ENCODE measurements at places on chromosomes 3 and 15.

GRCh38 chr15:48556159-48556897 lies 89.2 kb downstream of the FBN1 start:
- DNase-seq = no peak

- no peak for DNase-seq
These were observed 68.0 kb downstream of the TFG start for GRCh38 chr3:100777271-100777670.

- no peak for DNase-seq
These were observed 254.2 kb upstream of the SLCO3A1 start for GRCh38 chr15:91599261-91599660.

DNA sequence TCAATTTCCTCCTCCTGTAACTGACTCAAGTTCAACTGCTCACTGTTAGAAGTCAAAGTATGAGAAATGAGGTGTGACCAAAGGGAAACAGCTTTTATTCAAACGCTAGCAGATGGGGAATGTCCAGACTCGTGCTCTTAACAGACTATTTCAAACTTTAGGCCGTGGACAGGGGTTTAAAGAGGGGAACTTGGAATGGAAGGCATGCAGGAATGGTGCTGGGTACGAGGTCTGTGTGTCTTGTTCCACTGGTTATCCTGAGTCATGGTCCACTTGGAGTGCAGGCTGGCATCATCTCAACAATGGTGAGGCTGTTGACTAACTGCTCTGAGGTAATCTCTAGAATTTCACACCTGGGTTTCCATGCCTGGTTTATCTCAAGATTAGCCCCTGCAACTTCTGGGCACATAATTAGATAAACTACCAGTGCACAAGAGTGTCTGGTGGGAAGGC lies 22.9 kb upstream of the DNAAF4 start:
- DNase-seq = no peak

GRCh38 chr3:126918355-126918821 lies 64.5 kb upstream of the PLXNA1 start:
- no peak for DNase-seq

- DNase-seq = no peak
These were observed 439.5 kb downstream of the PDCD6IP start for GRCh38 chr3:34237946-34238345.

GRCh38 chr3:41317298-41317697 lies 118.0 kb downstream of the CTNNB1 start:
- DNase-seq = no peak

DNA sequence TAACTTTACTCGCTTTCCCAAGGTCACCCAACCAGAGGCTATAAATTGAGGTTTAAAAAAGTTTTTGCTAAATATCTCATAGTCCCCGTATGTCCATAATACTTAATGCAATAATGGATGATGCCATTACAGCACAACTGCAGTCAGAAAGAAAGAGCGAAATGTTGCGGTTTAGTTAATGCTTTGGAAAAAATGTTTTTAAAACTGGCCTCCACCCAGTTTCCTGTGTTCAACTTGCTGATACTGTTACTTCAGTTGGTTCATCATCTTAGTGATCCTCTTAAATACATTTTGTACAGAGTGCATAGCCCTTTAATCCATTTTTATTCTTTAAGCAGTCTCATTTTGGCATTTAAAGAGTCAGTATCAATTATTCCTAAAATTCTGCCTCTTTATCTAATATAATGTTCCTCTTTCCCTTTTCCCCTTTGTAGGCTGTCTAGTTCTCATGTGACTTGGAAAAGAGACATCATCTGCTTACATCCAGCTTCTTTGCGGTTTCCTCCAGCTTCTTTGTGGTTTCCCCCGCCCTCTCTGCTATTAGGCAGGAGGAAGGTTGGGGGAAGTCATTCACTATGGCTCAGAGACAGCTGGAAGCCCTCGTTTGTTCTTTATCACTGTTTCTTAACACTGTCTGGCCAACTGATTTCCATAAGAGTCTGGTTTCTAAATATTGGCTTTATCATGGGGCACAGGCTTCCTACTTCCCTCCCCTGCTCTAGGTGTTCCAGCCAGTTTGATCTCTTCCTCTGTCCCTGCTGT lies 154.3 kb downstream of the GOLIM4 start:
- no peak for DNase-seq

GRCh38 chr3:30843877-30844276 lies 50.6 kb downstream of the GADL1 start:
- DNase-seq = no peak

- no peak for DNase-seq
These were observed 158.4 kb downstream of the TIGIT start for GRCh38 chr3:114452256-114452655.

DNA sequence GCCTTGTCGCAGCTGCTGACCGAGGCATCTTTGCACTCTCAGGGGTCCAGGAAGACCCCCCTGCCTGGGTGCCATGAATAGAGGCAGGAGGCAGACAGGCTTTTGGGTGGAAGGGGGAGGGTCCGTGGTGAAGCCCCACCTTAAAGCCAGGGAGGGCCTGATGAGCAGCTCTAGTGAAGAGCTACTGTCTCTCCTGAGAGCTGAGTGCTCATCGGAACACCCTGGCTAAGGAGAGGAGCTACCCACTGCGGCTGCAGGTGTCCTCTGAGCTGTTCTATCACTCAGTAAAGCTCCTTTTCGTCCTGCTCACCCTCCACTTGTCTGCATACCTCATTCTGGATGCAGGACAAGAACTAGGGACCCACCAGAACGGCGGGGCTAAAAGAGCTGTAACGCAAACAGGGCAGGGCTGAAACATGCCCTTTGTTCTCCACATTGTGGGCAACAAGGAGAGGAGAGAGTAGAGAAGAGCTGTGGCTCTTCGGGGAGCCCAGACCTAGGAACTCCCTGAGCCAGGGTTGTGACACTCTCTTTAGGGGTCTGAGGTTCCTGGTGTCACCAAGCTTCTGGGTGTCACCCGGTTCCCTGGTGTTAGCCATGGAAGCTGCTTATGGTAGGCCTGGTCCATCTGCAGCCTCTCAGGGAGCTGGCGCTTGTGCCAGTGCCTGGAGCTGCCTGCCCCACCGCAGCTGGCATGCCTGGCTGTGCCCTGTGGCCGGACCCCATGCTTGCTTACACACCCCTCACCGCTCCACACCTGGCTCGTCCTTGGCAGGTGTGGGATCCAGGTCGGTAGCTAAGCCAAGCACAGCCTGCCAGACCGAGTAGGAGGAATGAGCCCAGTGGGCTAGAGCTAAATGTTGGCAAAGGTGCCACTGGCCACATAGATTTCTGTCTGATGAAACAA lies 26.2 kb upstream of the TFG start:
- DNase-seq = no peak

- DNase-seq = no peak
These were observed 1.1 kb downstream of the TADA3 start for GRCh38 chr3:9791127-9791526.

- DNase-seq = no peak
These were observed 756 bp upstream of the CAMK2N2 start for GRCh38 chr3:184261854-184262763.

GRCh38 chr15:57680021-57680420 lies 26.5 kb upstream of the POLR2M start:
- no peak for DNase-seq

GRCh38 chr3:98553753-98554152 lies 22.0 kb downstream of the GPR15 start:
- peak; percentile 22 for DNase-seq

DNA sequence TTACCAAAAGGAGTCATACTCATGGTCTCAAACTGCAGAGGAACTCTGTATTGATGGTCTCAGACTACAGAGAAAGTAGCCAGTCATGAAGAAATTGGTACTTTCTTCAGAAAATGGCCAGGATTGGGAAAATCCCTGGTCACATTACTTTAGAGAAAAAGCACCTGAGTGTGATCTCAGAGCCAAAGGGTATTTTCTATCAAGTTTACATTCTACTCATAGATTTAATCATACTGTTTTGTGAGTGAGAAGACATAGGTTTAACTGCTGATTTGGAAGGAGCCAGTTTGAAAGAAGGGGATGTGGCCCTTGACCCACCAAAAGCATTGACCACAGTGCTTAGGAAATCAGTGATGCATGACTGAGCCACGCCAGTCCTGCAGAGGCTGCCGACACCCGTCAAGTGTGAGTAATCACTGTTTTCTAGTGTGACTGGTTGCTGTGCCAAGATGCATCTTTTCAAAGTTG lies 203.6 kb downstream of the AKAP13 start:
- no peak for DNase-seq

- DNase-seq = no peak
These were observed 37.4 kb upstream of the AZI2 start for GRCh38 chr3:28386049-28386448.

GRCh38 chr3:184676927-184677326 lies 34.9 kb downstream of the MAGEF1 start:
- no peak for DNase-seq

GRCh38 chr3:98613616-98614015 lies 20.2 kb upstream of the CPOX start:
- DNase-seq = no peak

Measured in left kidney (tissue), 8 donors.